ENCODE measurements at places on chromosomes 2 and 18.

DNA sequence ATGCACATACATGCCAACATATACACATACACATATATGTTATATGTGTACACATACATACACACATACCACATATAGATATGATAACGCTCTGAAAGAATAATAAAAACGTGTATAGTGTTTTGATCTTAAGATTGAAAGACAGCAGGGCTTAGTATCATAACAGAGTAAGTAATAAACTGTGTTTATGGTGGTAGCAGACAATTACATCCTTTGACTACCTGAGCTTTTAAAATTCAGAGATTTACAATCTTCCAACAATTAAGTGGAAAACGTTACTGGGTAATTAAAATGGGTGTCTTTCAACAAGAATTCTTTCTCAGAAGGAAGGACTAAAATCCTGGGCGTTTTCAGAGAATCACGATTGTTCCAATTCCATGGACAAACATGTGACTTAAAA is 552.4 kb downstream of the EPHA4 start:
- DNase-seq, result no peak

DNA sequence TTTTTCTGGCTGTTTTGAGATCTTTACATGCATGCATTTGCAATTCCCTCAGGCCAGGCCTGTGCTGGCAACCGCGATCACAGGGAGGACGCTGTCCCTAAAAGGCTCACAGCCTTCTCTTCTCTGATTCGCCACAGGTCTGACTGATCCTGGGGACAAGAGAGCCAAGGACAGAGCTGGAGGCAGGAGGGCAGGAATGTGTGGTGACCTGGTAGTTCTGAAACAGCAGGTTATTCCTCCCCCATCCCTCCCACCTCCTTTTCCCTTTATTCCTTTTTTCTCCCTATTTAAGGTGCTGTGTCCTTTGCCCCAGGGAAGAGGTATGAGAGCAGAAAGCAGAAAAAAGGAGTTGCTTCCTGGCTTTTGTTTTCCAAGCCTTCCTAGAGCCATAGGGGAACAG is 21.9 kb downstream of the TMEM177 start:
- DNase-seq, result no peak

- DNase-seq, result no peak
Measured at GRCh38 chr2:41828052-41828643, 219.7 kb upstream of the PKDCC start.

DNA sequence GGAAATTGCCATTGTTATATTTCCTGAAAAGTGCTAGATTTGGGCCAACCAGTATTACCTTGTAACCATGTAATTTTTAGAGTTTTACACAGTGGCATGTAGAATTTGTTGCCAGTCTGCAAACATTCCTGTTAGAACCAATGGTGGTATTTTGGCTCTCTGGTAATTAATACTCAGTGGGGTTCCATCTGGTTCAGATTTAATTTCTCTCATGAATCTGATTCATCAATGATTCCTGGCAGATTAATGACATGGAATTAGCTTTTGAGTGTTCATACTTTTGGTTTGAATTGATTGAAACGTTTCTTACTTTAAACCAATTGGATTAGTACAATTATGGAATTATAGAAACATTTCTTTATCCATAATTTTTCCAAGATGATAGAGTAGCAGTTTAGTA is 93.2 kb downstream of the MC4R start:
- no peak for DNase-seq

DNA sequence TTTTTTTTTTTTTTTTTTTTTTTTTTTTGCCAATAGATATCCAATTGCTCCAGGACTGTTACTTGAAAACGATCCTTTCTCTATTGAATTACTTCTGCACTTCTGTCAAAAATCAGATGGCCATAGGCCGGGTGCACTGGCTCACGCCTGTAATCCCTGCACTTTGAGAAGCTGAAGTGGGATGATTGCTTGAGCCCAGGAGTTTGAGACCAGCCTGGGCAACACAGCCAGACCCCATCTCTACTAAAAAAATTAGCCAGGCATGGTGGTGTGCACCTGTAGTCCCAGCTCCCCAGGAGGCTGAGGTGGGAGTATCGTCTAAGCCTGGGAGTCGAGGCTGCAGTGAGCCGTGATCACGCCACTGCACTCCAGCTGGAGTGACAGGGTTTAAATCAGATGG is 4.3 kb upstream of the CHCHD5 start:
- DNase-seq, result no peak

DNA sequence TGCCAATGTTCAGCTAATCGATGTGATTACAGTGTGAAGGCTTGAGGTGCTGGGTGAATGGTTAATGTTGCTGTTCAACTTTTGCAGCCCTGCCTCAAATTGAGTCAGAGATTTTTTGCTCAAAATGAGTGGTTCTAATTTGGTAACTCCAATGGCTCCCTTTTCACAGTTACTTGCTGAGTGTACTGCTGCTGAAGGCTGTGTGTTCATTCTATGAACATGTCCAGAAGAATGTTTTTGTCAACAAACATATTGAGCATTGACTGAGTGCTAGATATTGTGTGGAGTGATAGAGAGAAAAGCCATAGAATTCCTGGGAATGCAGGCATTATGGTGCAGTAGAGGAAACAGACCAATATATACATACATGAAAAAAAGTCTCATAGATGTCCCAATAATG is 39.0 kb upstream of the TCF4 start:
- DNase-seq, result no peak

Data from activated CD4-positive, alpha-beta T cell treated with anti-CD3 and anti-CD28 coated beads, Interleukin-10, Interleukin-2, amounts not matched to agents 100 ng/mL and 50 ng/mL, durations not matched to agents 16 hours and 8 hours (primary cell).